Left lung (tissue), 14 donors: ENCODE measurements at places on chromosomes 5 and 9. TPM values are rescaled to one million over a fixed set of nuclear protein-coding genes. Genes with fewer than 3 reads are reported as not detected.

Gene LECT2
- not detected for total RNA-seq

DNA sequence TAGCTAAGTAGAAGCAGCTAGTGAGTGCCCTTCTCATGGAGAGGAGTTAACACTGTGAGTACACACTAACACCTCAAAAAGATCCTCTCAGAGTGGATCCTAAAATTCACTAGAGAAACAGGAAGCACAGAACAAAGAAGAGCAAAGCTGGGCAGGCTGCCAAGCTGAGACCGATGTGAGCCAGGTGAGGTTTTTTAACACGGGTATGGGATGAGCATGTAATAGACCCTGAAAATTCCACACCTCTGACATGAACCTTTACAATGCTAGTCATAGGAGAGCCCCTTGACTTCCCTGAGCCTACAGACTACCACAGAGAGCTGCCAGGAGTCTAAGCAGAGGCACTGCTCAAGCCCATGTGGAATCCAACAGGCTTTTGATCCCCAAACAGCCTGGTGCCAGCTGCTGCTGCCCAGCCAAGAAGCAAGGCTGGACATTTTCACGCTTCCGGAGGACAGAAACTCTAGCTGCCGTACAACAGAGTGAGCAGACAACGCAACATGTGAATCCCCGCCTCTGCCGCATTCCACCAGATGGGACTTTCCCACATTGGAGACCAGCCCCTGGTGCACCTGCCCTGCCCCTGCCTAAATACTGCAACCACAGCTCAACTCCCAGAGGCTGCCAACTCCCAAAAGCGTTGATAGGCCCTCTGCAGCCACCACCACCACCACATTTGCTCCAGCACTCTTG, 280.8 kb downstream of the CDH10 start:
- H3K27ac ChIP-seq = no peak overlapping the region
- DNase-seq = no peak

Gene GABRP
- 0.26 TPM for total RNA-seq

DNA sequence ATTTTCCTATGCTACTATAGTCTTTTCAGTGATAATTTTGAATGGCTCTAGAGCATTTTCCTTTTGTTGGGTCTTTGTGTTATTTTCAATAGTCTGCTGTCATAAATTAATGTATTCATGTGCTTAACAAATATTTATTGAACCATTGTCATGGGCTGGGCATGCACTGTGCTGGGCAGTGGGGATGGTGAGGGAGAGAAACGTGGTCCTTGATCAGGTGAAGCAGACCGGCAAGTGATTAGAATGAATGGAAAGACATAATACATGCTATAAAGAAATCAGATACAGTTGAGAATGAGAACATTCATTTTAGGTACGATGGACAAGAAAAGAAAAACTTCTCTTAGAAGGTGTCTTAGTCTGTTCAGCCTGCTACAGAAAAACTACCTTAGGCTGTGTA, 66.1 kb downstream of the KIF4B start:
- no peaks in the 10 kb centered on the region for H3K36me3 ChIP-seq
- no peaks in the 10 kb centered on the region for H3K27me3 ChIP-seq
- no peaks in the 10 kb centered on the region for H3K4me1 ChIP-seq
- DNase-seq = no peak
- no peak overlapping the region for H3K27ac ChIP-seq

Gene CER1
- total RNA-seq = not detected

GRCh38 chr5:96885518-96886338, 9.4 kb downstream of the ERAP2 start:
- no peak overlapping the region for H3K27ac ChIP-seq
- H3K27me3 ChIP-seq = no peaks in the 10 kb centered on the region
- no peak overlapping the region for H3K4me3 ChIP-seq
